ENCODE measurements at places on chromosomes 4 and X.

- DNase-seq: no peak
Measured at GRCh38 chr4:126386512-126386911, 1071.8 kb downstream of the FAT4 start.

GRCh38 chrX:149527705-149528104, 13.1 kb upstream of the EOLA1 start:
- DNase-seq: no peak

DNA sequence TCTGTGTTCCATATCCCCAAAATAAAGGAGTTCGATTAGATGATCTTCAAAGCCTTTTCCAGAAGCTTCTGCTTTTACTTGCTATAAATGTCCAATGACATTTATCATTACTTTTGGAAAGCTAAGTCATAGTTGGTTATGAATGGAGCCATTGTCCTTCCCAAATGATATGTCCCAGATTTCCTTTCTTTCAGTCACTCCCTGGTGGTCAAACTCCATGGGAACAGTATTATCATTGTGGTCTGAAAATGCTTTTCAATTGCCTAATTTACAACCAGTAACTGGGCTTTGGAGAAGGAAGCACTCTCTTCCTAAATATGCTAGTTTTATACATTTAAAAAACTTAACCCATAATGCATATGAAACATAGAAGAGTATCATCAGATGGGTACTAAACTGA, 571.5 kb upstream of the AMOT start:
- DNase-seq: no peak

DNA sequence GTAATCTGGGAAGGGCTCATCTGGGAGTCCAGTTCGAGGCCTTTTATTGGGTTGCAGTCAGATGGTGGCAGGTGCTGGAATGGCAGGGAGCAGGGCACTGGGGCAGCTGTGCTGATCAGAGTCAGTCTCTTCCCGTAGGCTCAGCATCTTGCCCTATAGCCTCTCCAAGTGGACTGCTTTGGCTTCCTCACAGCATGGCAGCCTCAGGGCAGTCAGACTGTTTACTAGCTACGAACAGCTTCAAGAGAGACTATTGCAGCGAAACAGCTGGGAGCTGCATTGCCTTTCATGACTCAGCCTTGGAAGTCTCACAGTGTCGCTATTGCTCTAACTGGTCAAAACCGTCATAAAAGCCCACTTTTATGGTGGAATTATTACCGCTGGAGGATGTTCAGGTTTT, 26.8 kb upstream of the DUSP21 start:
- no peak for DNase-seq

- DNase-seq: peak; percentile 3
Measured at GRCh38 chrX:71178908-71179307, 34.3 kb downstream of the NLGN3 start.

- no peak for DNase-seq
Measured at GRCh38 chr4:159950707-159951106, 847.8 kb downstream of the RAPGEF2 start.

GRCh38 chr4:80229590-80229989, 32.3 kb downstream of the PRDM8 start:
- no peak for DNase-seq

DNA sequence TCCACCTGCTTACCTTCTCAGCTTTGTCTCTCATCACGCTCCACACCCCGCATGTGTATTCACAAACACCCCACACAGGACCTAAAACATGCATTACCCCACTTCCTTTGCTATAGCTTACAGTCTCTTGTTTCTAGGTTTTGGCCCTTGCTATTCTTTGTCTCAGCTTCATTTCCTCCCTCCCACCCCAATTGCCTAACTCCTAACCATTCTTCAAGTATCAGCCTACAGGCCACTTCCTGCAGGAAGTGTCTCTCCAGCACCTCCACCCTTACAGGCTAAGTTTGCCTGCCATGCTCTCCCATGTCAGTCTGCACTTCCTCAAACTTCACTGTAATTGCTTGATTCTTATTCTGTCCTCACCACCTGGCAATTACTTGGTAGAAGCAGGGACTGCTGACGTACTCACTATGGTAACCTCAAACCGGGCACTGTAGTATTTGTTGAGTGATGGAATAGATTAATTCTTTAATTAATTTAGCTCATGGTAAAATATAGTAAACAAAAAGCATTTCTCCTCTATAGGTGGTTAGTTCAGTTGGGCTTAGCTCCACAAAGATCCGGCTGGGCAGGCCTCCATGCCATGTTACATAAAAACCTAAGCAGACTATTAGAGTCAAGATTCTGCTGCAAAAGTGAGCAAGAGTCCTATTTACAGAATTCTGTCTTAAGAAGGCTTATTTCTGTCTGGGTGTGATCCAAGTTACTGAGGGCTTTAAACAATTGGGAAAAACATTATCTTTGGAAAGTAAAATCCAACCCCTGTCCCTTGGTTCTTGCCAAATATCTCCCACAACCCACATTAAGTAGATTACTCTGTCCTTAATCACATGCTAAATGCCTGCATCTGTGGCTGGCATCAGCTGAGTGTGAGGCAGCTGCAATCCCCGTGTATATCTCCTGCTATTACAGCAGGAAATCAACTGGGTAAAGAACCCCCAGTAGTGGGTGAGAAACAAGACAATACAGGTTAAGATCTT, 124.7 kb upstream of the CPEB2 start:
- no peak for DNase-seq

DNA sequence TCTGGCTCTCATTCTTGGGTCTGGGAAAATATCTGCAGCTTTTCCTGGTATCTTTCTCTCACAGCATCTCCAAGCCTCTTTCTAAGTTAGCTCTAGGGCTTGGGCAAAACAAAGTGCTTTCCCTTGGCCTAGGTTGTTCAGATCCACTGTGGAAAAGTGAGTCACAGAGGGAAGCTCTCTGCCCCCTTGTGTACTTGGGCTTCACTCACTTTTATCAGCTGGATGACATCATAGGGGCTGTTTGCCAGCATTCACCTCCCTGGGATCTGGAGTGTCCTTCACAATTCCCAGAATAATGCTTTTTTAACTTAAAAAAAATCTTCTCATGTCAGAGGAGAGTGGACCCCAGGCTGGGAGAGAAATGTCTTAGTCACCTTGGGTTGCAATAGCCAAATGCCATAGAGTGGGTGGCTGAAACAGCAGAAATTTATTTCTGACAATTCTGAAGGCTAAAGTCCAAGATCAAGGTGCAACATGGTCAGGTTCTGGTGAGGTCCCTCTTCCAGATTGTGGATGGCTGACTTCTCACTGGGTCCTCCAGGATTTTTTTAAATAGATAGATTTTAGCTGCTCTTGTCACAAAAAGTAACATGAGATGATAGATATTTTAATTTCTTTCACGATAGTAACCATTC, 247.8 kb downstream of the SH2D1A start:
- no peak for DNase-seq

GRCh38 chr4:90357117-90357710, 230.0 kb downstream of the CCSER1 start:
- DNase-seq: no peak

GRCh38 chr4:9808077-9808476, 26.6 kb downstream of the DRD5 start:
- no peak for DNase-seq

DNA sequence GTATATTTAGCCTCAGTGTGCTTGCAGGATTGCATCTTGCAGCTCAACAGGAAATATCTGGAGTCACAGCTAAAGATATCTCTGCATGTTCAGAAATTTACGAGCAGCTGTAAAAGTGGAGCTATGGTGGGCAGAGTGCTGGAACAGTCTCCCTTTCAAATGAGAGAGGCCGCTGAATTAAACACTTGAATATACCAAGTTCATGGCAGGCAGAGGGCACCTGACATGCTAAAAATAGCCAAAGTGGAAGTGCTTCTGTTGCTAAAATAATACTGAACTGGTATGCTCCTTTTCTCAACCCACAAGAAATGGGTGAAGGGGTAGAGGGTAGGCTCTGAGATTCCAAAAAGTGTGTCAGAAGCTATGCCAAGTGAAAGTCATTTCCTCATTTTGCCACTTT, 98.1 kb downstream of the MGST2 start:
- DNase-seq: no peak

- no peak for DNase-seq
Measured at GRCh38 chr4:25842229-25842845, 20.5 kb downstream of the SEL1L3 start.

DNA sequence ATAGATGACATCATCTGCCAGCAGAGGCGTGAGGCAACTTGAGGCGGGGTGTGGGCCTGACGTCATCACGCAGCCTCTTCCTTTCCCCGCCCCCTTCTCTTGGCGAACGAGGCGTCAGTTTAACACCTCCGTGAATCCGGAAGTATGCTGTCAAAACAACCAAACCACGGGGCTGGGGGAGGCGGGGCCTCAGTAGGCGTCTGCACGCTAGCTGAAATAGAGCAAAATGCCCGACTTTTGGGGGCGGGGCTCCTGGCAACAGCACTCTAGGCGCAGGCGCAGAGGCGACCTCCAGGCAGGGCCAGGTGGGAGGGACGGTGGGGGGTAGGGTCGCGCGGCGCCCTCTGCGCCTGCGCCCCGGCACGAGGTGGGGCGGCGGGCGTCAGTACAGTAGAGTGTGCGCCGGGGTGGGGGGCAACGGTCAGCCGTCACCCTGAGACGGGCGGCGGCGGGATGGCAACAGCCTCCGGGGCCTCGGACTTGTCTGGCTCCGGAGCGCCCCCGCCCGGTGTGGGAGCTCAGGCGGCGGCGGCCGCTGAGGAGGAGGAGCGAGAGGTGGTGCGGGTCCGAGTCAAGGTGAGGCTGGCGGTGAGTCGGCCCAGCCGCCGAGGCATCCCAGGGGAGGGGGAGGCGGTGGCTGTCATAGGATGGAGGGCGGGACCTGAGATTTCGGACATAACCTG, at the start of gene TBC1D25:
Gene TBC1D25, plus strand, starts transcription at position 370 of the 683 bp plus-strand sequence. Its CDS starts 84 bp downstream, at position 454.
- DNase-seq: peak; percentile 91

GRCh38 chr4:41369680-41370079, 113.0 kb downstream of the UCHL1 start:
- no peak for DNase-seq

- no peak for DNase-seq
Measured at GRCh38 chr4:88327665-88328064, 43.3 kb upstream of the PPM1K start.

GRCh38 chrX:40878766-40879165, 143.4 kb upstream of the MED14 start:
- no peak for DNase-seq

GRCh38 chr4:120517966-120518365, 404.6 kb downstream of the PRDM5 start:
- no peak for DNase-seq

DNA sequence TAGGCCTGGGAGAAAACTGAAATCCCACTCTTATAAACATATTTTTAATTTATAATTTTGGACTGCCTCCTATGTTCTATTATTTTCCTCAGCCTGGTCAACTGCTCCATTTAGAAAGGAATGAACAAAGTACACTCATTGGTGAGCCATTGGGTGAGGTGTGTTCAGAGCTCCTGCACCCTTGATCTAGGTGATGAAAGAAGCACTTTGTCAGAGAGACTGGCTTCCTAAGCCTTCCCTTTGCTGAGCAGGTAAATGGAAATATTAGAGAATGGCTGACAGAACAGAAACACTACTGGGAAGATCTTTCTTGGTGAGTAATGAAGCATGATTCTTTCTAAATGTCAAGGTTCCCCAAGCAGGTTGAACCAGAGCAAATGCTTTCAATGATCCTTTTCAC, 19.0 kb upstream of the ARHGAP24 start:
- DNase-seq: no peak

DNA sequence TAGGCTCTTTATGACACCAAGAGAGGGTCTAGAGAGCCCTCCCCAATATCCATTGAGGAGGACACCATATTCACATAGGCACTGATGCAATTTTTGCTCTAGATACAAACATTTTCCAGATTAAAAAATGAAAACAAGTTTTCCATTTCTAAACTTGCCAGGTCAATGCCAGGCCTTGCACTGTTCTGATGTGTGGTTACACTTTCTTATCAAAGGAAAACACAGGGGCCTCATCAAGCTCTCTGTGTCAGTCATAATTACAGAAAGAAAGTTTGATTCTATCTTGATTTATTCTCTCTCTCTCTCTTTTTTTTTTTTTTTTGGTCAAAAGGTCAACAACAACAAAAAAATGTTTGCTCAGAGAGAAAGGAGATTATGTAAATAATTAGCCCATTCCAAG, 80.2 kb upstream of the ACSL4 start:
- DNase-seq: no peak

DNA sequence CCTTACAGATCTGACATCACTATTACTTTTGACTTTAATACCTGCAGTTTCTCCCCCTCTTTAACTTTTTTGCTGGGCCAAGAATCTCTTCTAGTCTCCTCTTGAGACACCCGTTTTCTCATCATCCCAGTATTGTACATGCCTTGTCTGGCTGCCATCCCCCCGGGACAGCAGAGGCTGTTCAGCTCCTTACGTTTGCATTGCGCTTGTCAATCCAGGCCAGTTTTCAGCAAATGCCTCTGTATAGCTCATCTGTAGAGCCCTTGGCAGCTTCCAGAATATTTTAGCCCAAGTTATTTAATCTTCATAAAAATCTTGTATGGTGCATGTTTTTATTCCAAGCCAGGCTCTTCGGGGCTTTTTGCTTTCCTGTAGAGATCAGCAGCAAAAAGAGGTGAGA, 22.3 kb upstream of the HOPX start:
- DNase-seq: no peak

DNA sequence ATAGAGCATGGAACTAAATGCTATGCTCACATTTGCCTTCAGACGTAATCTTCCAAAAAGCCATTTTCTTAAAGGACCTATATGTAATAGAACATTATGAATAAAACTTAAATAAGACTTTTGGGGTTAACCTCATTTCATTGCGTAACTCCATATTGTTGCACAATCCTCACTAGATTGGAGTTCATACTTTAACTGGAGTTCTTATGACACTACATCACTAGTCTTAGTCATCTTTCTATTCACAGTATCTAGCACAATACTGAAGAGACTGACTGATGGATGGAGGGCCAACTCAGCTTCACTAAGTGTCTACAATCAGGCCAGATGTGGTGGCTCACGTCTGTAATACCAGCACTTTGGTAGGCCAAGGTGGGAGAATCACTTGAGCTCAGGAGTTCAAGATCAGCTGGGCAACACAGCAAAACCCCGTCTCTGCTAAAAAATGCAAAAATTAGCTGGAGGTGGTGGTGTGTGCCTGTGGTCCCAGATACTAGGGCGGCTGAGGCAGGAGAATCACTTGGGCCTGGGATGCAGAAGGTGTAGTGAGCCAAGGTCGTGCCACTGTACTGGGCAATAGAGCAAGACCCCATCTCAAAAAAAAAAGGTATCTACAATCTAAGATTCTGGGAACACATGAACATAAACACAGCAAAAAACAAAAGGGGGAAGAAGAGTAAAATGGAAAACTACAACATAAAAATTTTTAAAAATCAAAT, 80.8 kb upstream of the MAB21L2 start:
- DNase-seq: no peak

DNA sequence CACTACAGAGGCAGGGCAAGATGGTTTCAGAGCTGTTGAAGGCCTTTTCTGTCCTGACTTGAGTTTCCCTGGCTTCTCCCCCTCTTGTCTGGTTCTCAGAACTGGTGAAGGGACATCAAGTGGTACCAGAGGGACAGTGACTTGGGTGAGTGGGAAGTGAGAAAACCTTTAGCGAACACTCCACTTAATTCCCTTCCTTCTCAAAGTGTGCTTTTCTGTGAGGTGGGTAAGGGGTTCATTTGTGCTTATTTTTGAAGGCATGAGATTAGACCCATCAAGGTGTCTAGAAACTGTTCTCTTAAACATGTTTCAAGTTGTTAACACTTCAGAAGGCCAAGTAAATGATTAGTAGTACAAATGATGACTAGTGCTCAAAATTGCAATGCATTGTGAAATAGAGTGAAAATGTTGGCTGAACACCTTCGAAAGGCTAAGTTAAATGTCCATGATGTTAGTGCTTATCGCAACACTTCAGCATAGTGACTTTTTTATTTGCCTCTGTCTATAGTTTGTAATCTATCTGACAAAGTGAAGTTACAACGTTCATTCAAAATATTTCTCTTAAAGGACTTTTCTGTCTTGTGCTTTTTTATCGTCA, 2.8 kb downstream of the AREG start:
- DNase-seq: no peak
